H4 (cell line): ENCODE measurements at places on chromosomes 7 and 10.

DNA sequence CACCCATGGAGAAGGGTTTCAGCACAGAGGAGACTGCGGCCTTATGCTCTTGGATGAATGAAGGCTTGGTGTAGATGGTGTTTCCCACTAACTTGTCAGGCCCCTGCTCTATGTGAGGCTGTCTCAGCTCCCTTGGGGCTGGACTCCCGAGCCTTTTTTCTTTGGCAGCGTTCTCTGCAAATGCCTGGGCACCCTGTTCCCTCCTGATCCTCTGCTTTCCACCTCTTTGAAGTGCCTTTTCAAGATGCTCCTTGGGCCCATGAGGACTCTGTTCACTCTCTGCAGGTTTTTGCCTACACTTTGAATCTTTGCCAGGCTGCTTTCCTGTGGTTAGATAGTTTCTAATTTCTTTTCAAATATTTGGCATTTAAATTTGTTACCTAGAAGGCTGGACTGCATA, 6.8 kb upstream of the ACBD5 start:
- no peak for DNase-seq

DNA sequence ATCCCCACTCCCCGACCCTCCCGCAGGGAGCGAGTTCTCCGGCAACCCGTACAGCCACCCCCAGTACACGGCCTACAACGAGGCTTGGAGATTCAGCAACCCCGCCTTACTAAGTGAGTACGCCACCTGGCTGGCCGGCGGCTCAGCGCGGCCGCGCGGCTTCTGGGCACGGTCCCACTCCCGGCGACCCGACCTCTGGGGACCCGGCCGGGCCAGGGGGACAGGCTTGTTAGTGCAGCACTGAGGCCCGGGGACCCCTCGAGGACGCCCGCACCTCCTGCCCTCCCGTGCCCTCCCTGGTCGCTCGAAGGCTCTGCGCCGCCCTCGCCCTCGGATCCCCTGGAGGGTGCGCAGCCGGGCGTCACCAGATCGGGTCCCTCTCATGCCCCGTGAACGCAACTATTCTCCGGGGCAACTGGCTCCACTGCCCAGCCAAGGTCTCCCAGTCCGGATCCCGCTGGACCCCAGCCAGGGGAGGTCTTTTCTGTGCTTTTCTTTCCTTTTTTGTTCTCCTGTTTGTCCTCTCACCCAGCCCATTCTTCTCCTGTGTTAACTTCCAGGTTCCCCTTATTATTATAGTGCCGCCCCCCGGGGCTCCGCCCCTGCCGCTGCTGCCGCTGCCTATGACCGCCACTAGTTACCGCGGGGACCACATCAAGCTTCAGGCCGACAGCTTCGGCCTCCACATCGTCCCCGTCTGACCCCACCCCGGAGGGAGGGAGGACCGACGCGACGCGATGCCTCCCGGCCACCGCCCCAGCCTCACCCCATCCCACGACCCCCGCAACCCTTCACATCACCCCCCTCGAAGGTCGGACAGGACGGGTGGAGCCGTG, 81.8 kb downstream of the PAX2 start:
- no peak for DNase-seq

DNA sequence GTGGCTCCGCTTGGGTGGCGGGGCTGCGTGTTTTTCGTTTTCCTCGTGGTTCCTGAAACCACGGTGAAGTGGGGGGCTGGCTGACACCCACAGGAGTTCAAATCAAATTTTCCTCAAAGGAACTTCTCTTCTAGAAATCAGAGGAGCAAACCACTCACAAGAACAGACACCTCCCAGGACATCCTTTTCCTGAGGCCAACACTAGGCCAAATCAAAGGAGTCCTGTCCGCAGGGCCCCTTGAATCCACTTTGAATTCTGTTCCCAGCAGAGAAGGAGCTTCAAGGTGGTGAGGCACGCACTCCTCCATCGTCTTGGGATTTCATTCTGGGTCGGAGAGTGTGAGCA, 29.9 kb upstream of the ZNF273 start:
- no peak for DNase-seq

DNA sequence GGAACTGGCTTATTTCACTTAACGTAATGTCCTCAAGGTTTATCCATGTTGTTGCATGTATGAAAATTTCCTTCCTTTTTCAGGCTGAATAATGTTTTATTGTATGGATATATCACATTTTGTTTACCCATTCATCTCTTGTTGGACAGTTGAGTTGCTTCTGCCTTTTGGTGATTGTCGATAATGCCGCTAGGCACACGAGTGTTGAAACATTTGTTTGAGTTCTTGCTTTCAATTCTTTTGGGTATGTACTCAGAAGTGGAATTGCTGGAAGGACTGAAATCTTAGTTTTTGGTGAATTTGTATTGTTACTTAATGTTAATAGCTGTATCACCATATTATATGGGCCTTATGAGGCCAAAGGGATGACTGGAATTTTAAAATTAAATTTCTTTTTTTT, 23.6 kb downstream of the CCNY start:
- DNase-seq, result no peak

DNA sequence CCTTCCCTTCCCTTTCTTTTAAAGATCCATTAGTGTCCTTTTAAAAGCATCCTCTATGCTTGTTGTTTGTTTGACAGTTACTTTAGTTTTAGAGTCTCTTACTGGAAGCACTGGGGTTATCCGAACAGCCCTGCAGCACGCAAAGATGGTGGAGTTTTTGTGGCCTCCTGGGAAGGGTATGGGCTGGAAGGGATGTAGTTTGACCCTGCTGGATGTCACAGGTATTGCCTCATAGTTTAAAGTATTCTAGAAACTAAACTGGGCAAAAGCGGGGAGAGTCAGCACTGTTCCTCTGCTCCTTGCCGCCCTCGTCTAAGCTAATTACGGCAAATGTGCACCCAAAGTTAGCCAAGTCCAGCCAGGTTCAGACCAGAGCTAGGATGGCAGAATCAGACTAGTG, 35.8 kb upstream of the GNAI1 start:
- no peak for DNase-seq

DNA sequence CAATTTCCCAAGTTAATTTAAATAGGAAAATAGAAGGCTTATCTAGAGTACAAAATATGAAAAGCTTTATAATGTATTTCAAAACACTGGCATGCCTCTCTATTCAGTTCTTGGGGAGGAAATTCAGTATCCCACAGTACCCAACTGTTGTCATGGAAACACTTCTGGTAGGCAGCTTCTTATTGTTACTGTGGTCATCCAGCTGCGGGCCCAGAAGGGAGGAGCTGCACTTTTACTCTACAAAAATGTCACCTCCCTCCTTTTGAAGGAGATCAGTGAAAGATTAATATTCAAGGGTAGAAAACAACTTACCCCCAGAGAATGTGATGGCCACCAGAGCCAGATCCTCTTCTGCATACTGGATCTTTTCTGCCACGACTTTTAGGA, 202.8 kb downstream of the RAPGEF5 start:
- no peak for DNase-seq

DNA sequence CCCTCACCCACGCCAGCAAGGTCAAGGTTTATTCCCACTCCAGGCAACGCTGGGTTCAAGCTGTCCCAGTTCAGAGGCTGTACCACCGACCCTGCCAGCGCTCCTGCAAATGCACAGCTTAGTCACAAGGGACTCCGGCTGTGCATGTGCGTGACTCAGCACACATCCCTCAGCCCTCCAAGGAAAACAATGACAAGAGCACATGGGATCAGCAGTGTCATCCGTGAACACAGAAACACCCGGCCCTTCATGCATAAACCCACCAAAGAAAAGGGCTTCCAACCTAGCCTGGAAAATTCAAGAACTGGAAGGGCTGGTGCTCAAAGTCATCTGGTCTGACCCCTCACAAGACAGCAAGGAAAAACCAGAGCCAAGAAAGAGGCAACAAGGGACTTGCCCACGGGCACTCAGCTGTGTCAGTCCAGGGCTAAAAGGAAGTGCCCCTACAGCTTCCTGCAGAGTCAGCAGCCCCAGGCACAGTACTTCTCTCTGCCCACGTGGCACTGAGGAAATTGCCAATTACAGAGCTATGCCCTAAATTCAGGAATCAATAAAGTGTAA, 106.1 kb downstream of the KCNMA1 start:
- peak; percentile 87 for DNase-seq

DNA sequence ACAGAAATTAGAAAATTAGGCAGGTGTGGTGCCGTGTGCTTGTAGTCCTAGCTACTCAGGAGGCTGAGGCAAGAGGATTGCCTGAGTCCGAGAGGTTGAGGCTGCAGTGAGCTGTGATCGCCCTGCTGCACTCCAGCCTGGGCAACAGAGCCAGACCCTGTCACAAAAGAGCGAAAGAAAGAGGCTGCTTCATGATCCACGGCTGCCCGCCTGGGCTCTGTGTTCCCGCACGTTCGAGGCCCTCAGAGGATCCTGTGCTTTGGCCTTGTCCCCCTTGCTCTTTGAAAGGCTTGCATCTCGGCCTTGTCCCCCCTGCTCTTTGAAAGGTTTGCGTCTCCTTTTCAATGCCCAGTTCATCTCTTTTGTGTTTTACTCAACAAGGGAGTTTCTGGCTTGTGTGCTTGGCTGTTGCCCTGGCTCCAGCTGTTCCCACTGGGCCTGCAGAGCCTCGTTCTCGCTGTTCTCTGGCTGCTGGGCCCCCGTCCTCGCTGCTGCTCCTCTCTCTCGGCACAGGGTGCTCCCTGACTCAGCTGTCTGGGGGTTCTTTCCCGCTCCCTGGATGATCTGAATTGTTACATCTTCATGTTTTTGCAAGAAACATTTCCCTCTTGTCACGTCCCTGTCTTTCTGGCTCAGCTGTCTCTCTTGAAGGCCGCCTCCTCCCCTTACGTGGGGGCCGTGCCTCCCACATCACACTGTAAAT, 45.1 kb upstream of the INPP5A start:
- no peak for DNase-seq

DNA sequence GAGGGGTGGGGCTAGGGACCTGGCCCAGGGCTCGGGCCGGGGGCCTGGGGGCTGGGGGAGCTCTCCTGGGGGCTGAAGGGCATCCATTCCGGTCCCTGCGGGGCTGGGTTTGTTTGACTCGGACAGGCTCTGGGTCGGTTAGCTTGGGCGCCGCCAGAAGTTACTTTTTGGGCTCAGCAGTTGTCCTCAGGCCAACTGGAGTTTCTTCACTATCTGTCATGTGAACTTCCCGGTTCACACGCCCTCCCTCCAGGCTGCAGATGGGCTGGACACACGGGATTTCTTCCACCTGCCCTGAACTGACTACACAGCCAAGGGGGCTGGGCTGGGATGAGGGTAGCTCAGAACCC, 3.8 kb downstream of the SLC4A2 start:
- DNase-seq, result no peak

DNA sequence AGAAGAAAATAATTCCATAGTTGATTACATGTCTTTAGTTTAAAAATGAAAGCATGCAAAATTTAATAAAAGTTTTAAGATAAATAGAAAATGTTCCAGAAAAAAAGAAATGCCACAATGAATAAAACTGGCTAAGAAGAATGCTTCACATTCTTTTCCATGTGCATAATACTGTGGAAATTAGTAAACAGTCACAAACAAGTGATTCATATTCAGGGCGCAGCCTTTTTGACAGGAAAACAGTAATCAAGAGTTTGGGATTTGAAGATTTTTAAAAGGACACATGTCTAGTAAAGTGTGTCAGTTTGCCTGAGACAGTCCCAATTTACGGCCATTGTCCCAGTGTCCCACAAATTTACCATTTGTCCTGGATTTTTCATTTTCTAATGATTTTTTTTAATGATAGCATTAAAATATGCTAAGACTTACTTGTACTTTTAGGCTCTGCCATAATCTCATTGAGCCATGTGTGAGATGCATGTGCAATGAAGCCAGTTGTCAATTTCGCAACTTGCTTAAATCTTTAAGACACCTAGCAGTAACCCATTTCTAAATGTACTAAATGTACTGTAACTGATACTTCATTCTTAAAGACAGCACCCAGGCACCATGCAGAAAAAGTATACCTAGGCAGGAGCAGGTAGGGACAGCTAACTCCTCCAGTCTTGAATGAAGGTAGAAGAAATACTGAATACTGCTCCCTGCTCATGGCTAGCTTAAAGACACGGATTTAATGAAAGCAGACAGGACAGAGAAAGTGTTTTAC, 46.9 kb downstream of the ZNF438 start:
- no peak for DNase-seq

DNA sequence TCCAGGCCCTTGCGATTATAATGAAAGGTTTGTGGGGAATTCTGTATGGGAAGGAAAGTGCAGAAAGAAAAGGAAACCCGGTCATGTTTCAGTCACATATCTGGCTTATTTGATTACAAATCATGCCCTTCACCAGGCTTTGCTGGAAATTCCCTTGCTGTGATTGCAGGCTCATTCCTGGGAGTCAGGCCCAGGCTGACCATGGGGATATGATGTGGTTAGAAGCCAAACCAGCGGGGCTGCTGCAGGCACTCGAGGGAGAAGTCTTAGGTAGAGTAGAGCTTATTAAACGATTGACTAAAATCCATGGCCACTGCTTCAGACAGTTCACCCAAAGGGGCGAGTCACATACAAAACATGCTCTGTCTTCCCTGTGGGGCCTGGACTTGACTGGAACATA, 16.2 kb downstream of the PKD1L1 start:
- no peak for DNase-seq

- DNase-seq, result no peak
Observed at GRCh38 chr7:150627959-150628358, 4.2 kb downstream of the GIMAP6 start.

DNA sequence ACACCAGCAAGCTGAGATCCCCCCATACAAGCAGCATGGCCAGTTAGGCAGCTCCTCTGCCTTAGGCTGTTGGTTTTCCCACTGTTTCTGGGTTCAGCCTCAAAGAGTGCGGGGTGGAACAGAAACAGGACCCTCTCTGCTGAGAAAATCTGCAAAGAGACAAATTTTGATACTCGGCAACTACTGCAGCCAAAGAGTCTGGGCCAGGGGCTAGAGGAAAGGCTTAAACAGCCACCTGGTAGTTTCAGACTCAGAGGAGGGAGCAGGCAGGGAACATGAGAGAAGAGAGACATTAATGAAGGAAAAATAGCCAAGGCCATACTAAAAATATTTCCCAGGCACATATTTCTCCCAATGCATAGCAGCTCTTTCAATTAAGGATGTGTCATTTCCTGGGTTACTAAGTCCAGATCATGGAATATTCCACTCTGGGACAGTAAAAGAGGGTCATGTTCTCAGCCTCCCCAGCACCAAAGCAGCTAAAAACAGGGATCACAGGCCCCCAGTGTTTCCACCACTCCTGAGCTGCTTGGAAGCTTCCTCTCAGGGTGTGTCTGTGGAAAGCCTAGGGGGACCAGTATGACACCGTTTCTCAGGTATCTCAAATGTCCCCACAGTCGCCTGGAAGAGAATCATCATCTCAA, 29.8 kb downstream of the PDLIM1 start:
- DNase-seq, result no peak

GRCh38 chr7:93945756-93946535, 24.4 kb downstream of the GNG11 start:
- no peak for DNase-seq
